ENCODE measurements at places on chromosomes 7 and 10.

DNA sequence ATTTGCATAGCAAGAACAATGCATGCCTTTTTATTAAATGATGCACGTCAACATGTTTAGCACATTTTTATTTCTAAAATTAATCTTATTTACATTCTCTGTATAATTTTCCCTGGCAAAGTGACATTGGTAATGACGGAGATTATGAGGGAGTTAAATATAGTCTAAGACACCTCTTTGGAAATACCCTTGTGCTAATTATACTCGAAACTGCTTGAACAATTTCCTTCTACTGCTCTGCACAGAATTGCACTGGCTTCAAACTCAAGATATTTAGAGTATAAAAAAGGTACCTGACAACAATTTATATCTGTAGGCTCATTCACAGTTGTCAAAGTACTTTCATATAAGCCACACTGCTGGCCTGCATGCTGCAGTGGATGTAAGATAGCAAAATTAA lies 602.7 kb downstream of the NXPH1 start:
- DNase-seq, result no peak

DNA sequence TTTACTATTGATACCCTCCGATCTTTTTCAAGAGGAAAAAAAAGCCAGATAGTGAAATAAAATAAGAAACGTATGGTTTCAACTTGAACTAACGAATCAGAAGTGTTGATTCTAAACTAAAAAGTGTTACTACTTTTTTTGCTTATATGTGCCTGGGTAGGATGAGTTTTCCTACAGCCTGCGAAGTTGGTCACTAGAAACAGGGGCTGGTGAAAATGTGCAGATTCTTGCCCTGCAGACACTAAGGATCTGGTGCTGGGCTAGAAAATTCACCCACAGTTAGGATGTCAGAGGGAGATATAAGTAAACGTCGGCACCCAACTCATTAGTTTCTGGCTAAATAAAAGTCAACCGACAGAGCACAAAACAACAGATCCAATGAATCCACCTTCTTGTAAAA lies 298.7 kb upstream of the NFE2L3 start:
- no peak for DNase-seq

DNA sequence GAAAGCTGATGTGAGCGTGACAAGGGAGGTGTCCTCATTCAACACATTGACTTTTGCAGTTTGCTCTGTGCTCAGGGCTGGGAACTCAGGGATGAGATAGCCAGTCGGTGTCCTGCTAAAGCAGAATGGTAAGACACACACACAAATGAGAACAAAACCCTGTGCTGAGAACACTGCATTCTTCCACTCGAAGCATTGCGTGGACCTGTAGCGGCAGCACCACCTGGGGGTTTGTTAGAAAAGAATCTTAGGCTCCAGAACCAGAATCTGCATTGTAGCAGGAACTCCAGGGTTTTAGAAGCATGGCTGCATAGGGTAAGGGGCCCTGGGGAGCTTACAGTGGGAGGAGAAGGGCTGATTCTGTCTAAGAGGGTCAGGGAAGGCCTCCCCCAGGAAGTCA lies 21.5 kb upstream of the OGDHL start:
- no peak for DNase-seq

- no peak for DNase-seq
Observed at GRCh38 chr10:114616516-114616915, 41.6 kb downstream of the ABLIM1 start.

- no peak for DNase-seq
Observed at GRCh38 chr7:155954550-155955366, 142.5 kb upstream of the SHH start.

- no peak for DNase-seq
Observed at GRCh38 chr7:15839416-15840100, 153.1 kb upstream of the MEOX2 start.

- DNase-seq, result no peak
Observed at GRCh38 chr10:60230892-60231291, 158.8 kb downstream of the ANK3 start.

- no peak for DNase-seq
Observed at GRCh38 chr7:40610461-40610860, 475.7 kb downstream of the SUGCT start.

- no peak for DNase-seq
Observed at GRCh38 chr7:141915565-141915964, 634 bp upstream of the OR9A4 start.

GRCh38 chr7:20307901-20308300 lies 22.8 kb upstream of the ITGB8 start:
- no peak for DNase-seq

DNA sequence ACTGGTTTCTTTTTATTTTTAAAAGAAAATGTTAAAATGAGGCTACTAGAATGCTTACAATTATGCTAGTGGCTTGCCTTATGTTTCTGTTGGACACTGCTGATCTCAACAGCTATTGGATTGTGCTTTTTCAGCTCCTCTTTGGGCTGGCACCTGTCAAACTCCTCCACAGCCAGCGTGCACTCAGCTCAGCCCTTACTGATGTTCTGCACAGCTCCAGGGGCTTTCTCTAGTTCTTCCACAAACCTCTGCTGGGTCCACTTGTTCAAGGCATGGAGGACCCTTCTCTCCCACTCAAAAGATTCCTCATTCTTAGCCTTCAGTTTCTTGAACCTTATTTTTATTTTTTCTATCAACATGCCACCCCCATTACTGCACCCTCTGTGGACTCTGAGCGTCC lies 96.0 kb downstream of the VIPR2 start:
- no peak for DNase-seq

GRCh38 chr10:48759113-48759901 lies 74.6 kb downstream of the WDFY4 start:
- no peak for DNase-seq

GRCh38 chr10:6530211-6530840 lies 49.8 kb downstream of the PRKCQ start:
- DNase-seq, result no peak

- DNase-seq, result no peak
Observed at GRCh38 chr10:17675638-17676037, 31.7 kb downstream of the STAM start.

GRCh38 chr10:127738512-127739424 lies 1.8 kb downstream of the FOXI2 start:
- no peak for DNase-seq

GRCh38 chr10:11095374-11095801 lies 77.7 kb downstream of the CELF2 start:
- DNase-seq, result no peak

- no peak for DNase-seq
Observed at GRCh38 chr7:120793213-120793936, 64.6 kb downstream of the TSPAN12 start.

GRCh38 chr10:100485366-100485765 lies 22.6 kb downstream of the WNT8B start:
- no peak for DNase-seq

- no peak for DNase-seq
Observed at GRCh38 chr10:84543948-84544347, 215.6 kb downstream of the CCSER2 start.

DNA sequence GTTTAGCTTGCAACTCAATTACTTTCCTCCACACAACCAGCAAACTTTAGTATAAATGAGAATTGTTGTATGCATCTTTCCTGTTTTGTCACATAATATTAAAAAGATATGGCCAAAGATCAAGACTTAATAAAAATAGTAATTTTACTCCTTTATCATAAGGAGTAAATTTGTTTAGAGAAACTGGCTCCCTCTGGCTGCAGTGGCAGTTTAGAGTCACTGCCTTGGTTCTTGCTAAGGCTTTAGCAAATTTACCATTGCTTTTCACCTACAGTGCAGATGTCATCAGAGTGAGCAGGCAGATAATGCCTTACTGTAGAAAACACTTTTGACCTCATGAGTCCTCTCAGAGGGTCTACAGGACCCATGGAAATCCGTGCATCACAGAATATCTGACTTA lies 2.6 kb downstream of the PRPF18 start:
- DNase-seq, result no peak

DNA sequence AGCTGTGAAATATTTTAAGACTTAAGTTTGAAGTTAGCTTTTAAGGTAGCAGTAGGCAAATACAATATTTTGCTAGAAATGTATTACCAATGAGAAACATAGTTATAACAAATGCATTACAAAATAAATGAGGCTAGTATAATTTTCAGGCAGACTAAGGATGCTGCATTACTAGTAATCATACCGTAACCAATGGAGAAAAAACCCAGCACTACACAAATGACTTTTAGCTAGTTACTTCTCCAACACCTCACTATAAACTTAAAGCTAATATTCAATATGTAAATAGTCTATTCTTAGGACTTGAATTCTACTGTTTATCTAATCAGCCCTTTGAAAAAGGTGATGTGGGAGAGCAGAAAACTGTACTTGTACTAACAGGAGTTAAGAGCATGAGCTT lies 285.3 kb upstream of the KLF14 start:
- no peak for DNase-seq

- no peak for DNase-seq
Observed at GRCh38 chr10:35768011-35768410, 125.9 kb upstream of the FZD8 start.

- DNase-seq, result no peak
Observed at GRCh38 chr10:106788982-106789381, 375.5 kb downstream of the SORCS1 start.

DNA sequence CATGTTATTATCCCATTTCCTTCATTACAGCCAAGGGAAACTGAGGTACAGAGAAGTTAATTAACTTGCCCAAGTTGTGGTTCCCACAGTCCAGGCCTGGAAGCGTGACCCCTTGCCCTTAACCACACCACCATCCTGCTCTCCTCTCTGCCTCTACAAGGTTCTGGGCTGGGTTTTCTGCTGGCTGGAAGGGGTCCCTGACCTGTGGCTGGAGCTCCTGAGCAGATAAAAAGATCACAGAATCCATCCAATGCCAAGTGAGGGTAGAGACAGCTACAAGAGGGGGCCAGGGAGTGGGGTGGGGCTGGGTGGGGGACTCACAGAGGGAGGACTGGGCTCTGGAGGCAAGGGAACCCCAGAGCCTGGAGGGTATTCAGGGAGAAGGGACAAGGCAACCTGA lies 9.7 kb downstream of the ASB10 start:
- no peak for DNase-seq

- peak; percentile 36 for DNase-seq
Observed at GRCh38 chr7:22016507-22016906, 70.8 kb upstream of the CDCA7L start.

GRCh38 chr7:105829681-105830322 lies 46.6 kb downstream of the ATXN7L1 start:
- DNase-seq, result no peak

- no peak for DNase-seq
Observed at GRCh38 chr7:46145412-46145811, 224.3 kb upstream of the IGFBP3 start.

DNA sequence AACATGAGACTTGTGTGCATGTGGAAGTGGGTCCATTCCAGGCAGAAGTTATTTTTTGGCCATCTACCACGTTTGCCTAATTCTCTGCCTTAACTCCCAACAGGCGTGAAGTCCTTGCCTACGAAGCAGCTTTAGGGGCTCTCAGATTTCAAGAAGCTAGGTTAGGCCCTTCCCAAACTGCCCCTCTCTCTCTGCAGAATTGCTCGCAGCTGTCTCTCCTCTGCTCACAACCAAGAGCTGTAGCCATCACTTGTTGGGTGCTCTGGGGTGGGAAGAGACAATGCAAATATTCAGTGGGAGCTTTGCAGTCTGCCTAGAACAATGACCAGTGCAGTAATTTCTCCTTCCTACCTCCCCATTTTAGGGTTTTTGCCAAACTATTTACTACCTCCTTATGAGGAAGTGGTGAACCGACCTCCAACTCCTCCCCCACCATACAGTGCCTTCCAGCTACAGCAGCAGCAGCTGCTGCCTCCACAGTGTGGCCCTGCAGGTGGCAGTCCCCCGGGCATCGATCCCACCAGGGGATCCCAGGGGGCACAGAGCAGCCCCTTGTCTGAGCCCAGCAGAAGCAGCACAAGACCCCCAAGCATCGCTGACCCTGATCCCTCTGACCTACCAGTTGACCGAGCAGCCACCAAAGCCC lies 24.9 kb downstream of the CYP17A1 start:
- peak; percentile 20 for DNase-seq

GRCh38 chr7:104814671-104815400 lies 199.2 kb upstream of the KMT2E start:
- DNase-seq, result no peak

- DNase-seq, result no peak
Observed at GRCh38 chr7:19242246-19242645, 97.0 kb upstream of the FERD3L start.

- no peak for DNase-seq
Observed at GRCh38 chr10:5447056-5447455, 34.7 kb downstream of the NET1 start.

DNA sequence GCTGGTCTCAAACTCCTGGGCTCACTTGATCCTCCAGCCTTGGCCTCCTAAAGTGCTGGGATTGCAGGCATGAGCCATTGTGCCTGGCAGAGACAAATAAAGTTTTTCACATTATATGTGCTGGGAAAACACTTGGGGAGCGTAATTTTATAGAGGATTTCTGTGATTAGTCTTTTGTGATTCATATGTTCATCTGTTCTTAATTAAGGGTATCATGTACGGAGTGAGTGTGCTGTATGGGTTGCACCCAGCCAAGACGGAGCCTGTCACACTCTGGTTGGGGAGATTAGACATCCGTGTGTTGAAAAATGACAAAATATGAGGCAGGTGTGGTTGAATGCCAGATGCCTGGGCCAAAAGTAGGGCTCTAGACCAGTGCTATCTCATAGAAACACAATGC lies 10.3 kb downstream of the ADRB1 start:
- DNase-seq, result no peak

GRCh38 chr7:13628239-13629001 lies 361.0 kb downstream of the ETV1 start:
- DNase-seq, result no peak
